ENCODE measurements at places on chromosomes 13 and 19.

DNA sequence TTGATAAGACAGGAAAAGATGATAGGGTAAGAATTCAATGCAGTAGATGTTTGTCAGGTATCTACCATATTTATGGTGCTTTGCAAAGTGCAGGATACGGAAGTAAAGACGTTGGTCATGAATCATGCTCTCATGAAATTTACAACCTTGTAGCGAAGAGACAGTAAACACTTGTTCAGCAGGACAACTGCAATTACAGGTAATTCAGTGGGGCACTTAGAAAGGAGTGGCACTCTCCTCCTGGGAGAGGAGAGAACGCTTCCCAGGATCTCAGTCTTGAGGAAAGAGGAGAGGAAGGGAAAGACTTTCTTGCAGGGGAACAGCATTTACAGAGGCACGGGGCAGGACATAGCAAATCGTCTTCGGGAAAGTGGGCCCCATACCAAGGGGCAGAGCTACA is 46.4 kb downstream of the SOX1 start:
- DNase-seq = no peak

GRCh38 chr19:38374332-38375097 is at the start of gene PSMD8:
Gene PSMD8 (plus strand): TSS chr19:38374571. CDS start chr19:38374602, 31 bp downstream.
- DNase-seq = peak; percentile 98

GRCh38 chr13:40671956-40672764 is 5.7 kb upstream of the FOXO1 start:
- DNase-seq = peak; percentile 64

DNA sequence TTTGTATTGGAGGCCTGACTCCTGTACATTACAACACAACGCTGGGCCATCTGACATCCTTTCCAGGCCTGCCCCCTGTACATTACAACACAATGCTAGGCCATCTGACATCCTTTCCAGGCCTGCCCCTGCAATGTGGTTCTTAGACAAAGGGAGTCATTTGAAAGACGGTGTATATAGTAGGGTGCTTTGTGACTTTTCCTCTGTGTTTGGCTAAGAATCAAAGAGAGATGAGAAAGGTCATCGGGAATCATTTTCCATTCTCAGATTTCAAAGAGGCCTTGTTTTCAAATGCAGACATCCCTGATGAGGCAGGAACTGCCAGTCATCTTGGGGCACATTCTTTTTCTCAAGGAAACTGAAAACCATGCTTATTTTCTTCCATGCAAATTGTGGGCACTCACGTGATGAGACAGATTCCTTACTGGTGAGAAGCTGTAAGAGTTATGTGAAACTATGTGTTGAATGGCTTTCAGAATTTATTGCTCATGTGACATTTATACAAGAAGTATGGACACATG is 551.6 kb downstream of the MYO16 start:
- DNase-seq = no peak

GRCh38 chr13:111117961-111118360 is 2.9 kb downstream of the ARHGEF7 start:
- no peak for DNase-seq

- DNase-seq = no peak
These were observed 12.3 kb downstream of the POMP start for GRCh38 chr13:28671126-28671792.

DNA sequence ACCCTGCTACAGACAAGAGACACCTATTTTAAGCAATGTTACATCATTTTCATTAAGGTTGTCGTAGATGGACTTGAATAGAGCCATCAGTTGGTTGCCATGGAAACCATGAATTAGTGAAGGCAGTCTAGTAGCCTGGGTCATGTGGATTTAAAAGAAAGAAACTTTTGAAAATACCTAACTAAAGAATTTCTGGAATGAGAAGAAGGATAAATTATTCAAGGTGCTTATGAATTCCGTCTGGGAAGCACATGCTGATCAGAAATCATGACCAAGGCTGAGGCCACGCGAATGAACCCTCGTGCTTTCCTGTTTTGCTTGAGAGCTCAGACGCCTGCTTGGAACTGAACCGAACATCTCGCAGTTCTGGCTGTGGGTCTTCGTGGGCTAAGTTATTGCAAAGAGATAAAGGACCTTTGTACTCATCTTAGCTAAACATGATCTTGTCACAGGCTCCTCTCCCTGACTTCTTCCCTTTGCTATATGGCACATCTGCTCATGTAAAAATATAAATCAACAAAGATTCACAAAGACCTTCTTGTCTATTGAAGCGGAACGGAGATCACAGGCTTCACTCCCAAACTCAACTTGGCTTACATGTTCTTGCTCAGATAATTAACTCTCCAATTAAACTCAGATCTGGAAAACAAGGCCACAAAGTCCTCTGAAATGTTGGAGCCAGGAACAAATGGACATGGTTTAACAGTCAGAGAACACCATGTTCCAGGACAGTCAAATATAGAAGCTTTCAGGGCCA is 140.2 kb downstream of the NUFIP1 start:
- DNase-seq = no peak

DNA sequence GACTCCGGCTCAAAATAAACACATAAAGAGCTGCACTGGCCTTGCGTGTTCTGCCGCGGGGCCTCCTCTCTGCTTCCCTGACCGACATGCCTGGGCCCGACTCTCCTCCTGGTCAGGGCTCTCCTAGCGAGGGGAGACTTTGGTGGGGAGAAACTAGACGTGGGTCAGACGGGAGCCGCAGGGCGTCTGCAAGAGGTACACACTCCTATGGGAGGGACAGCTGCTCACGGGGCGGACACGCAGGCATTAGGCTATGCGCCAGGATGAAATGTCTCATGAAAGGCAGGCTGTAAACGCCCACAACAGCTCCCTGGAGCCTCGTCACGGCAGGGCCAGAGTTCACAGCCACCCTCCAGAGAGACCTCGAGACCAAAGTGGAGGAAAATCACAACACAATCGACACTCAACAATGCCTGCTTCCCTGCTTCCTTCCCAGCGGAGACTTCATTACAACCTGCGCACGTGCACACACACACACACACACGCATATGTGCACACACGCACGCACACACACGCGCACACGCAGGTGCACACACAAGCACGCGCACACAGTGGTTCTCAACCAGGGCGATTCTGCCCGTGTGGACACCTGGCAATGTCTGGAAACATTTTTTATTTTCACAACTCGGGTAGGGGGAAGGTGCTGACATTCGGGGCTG is 5.8 kb downstream of the SLC39A3 start:
- DNase-seq = no peak

- DNase-seq = no peak
These were observed 74.5 kb downstream of the NBEA start for GRCh38 chr13:35016362-35017112.

GRCh38 chr19:35114353-35115176 is 1.1 kb upstream of the FXYD3 start:
- DNase-seq = no peak

DNA sequence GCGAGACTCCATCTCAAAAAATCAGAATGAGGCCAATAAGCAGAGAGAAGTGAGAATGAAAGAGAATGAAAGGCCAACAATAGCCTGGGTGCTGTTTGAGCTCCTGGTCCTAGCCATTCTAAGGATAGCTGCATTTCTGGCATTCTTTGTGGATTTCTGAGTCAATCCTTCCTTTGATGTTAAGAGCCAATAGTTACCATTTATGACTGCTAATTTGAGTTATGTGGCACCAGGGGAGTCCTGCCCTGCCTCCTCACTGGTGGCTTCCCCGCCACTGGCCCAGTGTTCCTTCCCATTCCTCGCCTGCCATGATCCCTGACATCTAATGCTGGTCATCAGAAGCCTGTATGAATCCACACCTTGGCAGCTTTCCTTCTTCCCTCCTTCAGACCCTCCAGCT is 991.2 kb downstream of the UQCRFS1 start:
- no peak for DNase-seq

GRCh38 chr19:31979949-31980670 is 365.3 kb upstream of the ZNF507 start:
- DNase-seq = no peak

DNA sequence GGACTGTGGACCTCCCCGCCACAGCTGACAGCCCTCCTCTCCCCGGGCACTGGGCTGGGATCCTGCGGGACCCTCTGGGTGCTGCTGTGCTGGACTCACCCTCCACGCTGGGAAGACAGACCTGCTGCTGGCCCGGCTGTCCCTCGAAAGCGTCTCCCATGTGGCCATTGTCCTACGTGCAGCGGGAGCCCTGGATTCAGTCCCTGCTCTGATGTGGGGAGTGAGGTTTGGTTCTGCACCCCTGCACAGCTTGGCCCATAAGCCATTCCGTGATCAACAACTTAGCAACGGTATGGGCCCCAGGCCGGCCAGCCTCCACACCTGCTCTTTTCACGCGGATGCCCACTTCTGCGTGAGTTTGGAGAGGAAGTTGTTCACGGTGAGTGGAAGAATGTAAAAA is 195.2 kb downstream of the TEX29 start:
- DNase-seq = no peak

DNA sequence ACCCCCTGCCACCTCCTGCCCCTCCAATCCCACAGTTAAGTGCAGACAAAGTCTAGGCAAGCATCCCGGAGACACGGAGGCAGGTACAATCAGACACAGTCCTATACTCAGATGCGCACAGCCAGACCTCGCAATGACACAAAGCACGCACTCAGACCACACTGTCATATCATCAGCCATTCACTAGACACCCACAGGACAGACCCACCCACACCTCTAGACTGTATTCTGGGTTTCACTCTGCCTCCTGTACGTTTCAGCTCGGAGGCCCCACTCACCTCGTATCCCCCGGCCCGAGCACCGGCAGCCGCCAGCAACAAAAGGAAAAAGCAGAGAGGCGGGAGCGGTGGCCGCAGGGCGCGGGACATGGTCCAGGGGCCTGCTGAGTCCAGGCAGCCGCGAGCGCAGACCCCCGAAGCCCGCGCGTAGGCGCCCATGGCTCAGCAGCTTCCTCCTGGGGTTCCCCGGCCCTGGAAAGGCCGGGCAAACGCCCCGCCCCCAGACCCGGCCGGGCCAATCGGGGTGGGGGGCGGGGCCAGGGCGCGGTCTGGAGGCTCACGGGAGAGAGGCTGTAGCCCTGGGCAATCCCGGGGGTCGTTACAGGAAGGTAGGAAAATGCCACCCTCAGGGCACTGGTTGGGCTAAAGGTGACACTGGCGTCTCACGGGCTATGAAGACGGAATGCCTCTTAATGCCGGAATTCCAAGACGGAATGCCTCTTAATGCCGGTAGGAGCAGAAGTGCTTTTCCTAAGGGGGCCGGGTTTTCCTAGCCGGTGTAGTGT is at the start of the genes MAN2B1 and WDR83:
TSS of gene MAN2B1 (minus strand) at position 478 of the 784 bp plus-strand sequence. CDS start at position 437, 41 bp downstream.
TSS of gene WDR83 (plus strand) at position 543 of the 784 bp plus-strand sequence. CDS start 2,984 bp downstream, outside the sequence.
- DNase-seq = no peak

- DNase-seq = no peak
These were observed 1.8 kb downstream of the MAB21L1 start for GRCh38 chr13:35474496-35475211.

- DNase-seq = no peak
These were observed 913.2 kb upstream of the GPC6 start for GRCh38 chr13:92313382-92313781.
